SW 1271 (cell line): ENCODE measurements at places on chromosomes 6 and 20.
A peak's percentile ranks its signal among the peaks of the same experiment; 100 is the strongest.

GRCh38 chr6:166785131-166785530, 158.1 kb upstream of the RPS6KA2 start:
- no peak for DNase-seq

- DNase-seq = no peak
These were observed 25.5 kb upstream of the LTV1 start for GRCh38 chr6:143817621-143818020.

GRCh38 chr6:122400462-122401089, 1.1 kb downstream of the HSF2 start:
- DNase-seq = no peak

GRCh38 chr6:169751242-169752073, at the start of the genes DYNLT2 and ERMARD:
DYNLT2 (minus strand) TSS chr6:169751572; CDS start chr6:169751458, 114 bp downstream.
ERMARD (plus strand) TSS chr6:169751622; CDS start chr6:169751658, 36 bp downstream.
- DNase-seq = peak; percentile 83

GRCh38 chr20:41038878-41039404, 10.3 kb downstream of the TOP1 start:
- no peak for DNase-seq

DNA sequence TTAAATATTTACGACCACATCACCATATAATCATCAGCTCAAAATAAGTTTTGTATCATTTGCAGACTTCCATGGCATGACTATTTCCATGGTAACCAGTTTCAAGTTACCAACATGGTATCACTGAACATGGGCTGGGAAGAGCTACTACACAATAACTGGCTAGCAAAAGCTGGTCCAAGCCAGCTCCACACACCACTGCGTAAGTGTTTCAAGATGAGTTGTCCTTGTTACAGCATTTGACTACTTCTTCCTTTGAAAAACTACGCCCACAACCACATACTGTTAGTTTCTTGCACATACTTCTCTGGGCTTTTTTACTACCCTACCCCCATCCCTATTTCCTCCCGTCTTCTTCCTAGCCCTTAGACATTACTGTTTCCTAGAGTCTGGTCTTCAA, 8.5 kb downstream of the CD164 start:
- DNase-seq = no peak

- DNase-seq = no peak
These were observed 469.3 kb downstream of the HAO1 start for GRCh38 chr20:7470912-7471311.

DNA sequence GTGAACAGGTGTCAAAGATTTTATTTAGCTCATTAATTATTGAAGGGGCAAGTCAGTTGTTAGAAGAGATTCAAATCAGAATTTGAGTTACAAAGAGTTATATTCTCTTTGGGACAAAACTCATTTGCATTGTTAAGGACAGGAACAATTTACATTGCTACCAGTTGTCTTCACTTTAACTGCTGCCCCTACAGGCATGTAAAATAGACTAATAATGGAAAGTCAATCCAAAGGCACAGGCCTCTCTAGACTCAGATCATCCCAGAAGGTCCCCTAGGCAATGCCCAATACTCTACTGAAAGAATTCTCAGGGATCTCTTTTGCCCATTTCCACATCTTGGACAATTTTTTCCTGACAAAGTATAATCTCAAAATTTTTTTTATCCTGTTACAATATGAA, 95.7 kb downstream of the SCP2D1 start:
- no peak for DNase-seq

GRCh38 chr6:74626288-74626687, 579.6 kb downstream of the COL12A1 start:
- DNase-seq = no peak

- peak; percentile 81 for DNase-seq
These were observed 1.0 kb upstream of the NXT1 start for GRCh38 chr20:23349338-23350195.

DNA sequence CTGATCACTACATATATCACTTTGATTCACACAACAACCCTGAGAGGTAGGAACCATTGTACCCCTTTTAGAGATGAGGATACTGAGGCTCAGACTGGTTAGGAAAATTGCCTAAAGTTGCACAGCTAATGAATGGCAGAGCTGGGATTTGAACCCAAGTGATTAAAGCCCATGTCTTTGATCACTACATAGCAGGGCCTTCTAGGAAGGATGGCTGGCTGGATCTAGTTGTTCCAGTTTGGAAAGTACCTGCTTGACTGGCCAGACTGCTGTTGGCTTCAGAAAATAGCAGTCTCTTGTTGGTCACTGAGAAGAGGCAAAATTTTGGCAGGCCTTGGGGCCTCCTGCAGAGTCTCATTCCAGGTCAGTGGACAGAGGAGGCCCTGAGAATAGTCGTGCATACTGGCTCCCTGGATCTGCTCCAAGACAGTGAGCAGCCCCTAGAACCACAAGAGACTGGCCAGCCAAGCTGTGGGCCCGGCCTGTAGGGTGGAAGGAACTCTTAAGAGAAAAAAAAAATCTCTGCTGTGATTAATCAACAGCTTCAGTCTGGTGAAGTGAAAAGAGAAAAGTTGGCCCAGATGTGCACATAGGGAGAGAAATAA, 17.5 kb downstream of the PPARD start:
- DNase-seq = no peak
